ENCODE measurements at places on chromosomes 1 and 21. TPM values are rescaled to one million over a fixed set of nuclear protein-coding genes. Genes with fewer than 3 reads are reported as not detected.

The ZNF683 gene
- total RNA-seq, result not detected

The SLC30A2 gene
- total RNA-seq, result 0.35 TPM

The KIAA0040 gene
- total RNA-seq, result 5.0 TPM

The PTPRC gene
- not detected for total RNA-seq

The CD1C gene
- not detected for total RNA-seq

The ITGB2 gene
- total RNA-seq, result 1.1 TPM

The CD52 gene
- 4.1 TPM for total RNA-seq

The ADORA3 gene
- total RNA-seq, result not detected

The DCDC2B gene
- not detected for total RNA-seq

The ATP6V0B gene
- total RNA-seq, result 127 TPM

The SPRR2F gene
- total RNA-seq, result not detected

The S1PR1 gene
- 0.26 TPM for total RNA-seq

The TSPEAR gene
- total RNA-seq, result 1.3 TPM

The PLA2G2D gene
- total RNA-seq, result not detected

The TINAGL1 gene
- 2.5 TPM for total RNA-seq

The RBM8A gene
- 306 TPM for total RNA-seq
